ENCODE measurements at places on chromosomes 1 and 21. TPM values are rescaled to one million over a fixed set of nuclear protein-coding genes. Genes with fewer than 3 reads are reported as not detected.

Gene HCN3
- total RNA-seq = 1.9 TPM

DNA sequence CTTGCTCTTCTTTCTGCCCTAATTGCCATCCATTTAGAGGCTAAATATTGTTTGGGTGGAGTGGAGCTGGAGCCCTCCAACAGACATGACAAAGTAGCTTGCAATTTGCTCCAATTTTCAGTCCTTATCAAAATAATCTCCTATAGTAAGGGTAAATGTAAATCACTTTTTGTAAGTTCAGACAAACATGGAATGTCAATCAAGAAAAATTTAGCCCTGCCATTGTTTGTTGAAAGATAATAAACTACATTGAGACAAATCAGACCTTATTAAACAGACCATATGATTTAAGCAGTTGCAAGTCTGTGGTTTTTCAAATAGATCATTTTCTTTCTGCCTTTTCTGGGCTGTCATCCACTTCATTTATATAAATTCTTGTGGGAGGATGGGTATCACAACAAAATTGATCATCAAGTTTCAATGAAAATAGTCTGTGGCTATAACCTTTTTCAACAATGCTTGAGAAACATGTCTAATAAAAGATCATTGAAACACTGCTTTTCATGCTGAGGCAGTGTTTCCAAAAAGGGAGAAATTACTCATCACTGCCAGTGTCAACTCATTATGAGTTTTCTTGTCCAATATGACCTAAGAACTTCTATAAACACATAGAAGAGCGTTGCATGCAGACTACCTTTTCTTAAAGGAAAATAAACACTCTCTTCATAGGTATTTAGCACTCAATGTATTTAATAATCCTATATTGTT lies 1152.0 kb upstream of the B3GALT2 start:
- H3K4me1 ChIP-seq = no peaks in the 10 kb centered on the region
- no peak for DNase-seq
- H3K36me3 ChIP-seq = no peaks in the 10 kb centered on the region
- no peak overlapping the region for H3K4me3 ChIP-seq

Gene TMEM35B
- total RNA-seq = 24.8 TPM

- peaks cover 16% of the 10 kb centered on the region for H3K4me1 ChIP-seq
- H3K27ac ChIP-seq = no peak overlapping the region
- H3K36me3 ChIP-seq = peaks cover 46% of the 10 kb centered on the region
- no peak for DNase-seq
- no peak overlapping the region for H3K4me3 ChIP-seq
These were observed 19.1 kb downstream of the RPAP2 start for GRCh38 chr1:92317836-92318493.

DNA sequence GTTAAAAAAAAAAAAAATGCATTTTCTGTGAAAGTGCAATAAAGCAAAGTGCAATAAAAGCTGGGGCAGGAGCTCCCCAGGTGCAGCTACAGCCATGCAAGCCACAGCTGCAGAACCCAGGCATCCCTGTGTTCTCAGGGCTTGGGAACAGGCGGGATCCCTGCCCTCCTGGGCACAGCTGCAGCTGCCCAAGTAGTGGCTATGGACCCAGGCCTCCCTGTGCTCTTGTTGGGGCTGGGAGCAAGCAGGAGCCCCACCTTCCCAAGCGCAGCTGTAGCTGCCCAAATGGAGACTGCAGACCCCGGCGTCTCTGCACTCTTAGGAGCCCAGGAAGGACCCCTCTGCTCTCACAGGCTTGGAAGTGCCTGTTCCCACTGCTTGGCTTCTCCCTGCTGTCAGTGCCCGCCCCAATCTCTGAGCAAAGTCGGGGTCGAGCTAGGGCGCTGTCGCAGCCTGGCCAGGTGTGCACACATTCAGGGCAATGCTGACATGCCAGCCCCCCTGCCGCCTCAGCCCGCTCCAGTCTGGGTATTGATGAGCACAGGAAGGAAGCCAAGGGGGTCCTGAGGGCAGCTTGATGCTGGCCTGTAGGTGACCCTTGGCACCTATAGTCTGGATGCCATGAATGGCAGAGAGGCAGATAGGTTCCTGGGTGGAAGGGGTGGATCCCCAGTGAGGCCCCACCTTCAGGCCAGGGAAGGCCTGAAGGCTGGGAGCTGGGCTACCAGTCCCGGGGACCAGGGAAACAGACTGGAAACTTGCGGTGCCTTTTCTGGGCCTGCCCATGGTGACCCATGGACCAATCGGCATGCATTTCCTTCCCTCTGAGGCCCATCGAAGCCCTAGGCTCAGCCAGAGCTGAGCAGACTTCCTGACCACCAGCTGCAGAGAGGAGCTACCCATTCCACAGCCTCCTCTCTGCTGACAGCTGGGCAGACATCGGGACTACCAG lies 58.6 kb downstream of the RRAGC start:
- no peak overlapping the region for H3K4me3 ChIP-seq
- H3K4me1 ChIP-seq = peaks cover 16% of the 10 kb centered on the region
- no peak for DNase-seq
- H3K36me3 ChIP-seq = no peaks in the 10 kb centered on the region
- H3K27me3 ChIP-seq = peaks cover 34% of the 10 kb centered on the region

DNA sequence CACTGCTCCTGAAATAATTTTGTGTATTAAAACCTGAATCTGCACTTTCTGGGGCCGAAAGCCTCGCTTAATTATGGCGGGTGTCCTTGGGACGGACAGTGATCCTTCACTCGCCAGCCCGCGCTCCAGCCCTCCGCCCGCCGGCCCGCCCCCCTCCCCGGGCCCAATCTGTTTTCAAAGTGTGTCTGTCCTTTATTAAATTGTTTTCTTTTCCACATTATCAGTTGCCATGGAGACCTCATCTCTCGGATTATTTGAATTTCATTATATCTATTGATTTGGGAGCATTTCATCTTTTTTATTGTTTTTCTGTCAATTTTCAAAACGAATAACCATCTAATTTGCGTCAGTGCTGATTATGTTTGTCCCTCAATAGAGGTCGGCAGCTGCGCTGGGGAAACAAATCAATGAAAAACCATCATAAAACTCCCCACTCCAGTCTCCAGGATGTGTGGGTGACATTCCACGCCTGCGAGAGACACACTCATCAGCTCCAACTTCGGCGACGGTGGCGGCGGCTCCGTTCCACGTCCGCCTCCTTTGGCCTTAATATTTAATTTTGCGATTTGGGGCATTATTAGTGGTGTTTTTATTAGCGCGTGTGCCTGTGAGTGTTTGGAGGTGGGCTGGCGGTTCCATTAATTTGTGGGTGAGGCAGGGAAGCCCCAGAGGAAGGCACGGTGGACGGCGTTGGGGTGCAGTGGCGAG lies 123.9 kb downstream of the CASZ1 start:
- no peak overlapping the region for H3K4me3 ChIP-seq
- H3K27ac ChIP-seq = no peak overlapping the region
- no peak for DNase-seq
- peaks cover 3% of the 10 kb centered on the region for H3K27me3 ChIP-seq
- no peaks in the 10 kb centered on the region for H3K36me3 ChIP-seq

Gene GNPAT
- 31.7 TPM for total RNA-seq

DNA sequence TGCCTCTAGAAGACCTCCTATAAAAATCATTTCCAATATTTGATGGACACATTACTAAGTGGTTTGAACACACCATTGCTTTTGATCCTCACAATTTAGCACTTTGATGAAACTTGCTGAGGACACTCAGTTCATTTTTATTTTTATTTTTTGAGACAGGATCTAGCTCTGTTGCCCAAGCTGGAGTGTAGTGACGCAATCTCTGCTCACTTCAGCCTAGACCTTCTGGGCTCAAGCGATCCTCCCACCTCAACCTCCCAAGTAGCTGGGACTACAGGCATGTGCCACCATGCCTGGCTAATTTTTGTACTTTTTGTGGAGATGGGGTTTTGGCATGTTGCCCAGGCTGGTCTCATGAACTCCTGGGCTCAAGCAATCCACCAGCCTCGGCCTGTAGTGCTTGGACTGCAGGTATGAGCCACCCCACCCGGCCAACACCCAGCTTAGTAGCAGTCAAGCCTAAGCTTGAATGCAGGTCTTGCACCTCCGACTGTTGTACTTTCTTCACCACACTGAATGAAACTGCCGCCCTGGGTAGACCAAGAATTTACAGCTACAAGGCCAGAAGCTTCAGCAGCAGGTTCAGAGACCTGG lies 24.8 kb upstream of the ATP2B4 start:
- DNase-seq = no peak
- peaks cover 29% of the 10 kb centered on the region for H3K4me1 ChIP-seq
- no peaks in the 10 kb centered on the region for H3K36me3 ChIP-seq
- no peaks in the 10 kb centered on the region for H3K27me3 ChIP-seq
